ENCODE measurements at places on chromosomes 3 and 15.

DNA sequence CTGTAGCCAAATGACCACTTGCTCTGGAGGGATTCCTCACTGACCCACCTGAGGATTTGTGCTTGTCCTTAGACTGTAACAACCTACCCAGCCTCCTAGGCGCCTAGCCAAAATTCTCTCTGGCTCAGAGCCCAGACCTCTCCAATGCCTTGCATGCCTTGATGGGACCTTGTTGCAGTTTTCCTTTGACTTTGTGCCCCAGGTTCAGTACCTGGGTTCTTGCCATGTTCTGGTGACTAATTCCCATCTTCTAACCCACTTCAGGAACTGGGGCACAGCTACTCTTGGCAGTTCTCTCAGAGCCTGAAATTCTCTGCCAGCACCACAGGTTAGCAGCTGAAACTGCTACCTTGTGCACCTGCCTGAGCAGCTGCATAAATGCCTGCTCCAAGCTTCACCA is 27.0 kb upstream of the UBE3A start:
- DNase-seq: no peak

GRCh38 chr3:117272876-117273523 is 563.4 kb downstream of the TUSC7 start:
- no peak for DNase-seq

GRCh38 chr3:52120556-52121463 is 33.4 kb downstream of the POC1A start:
- DNase-seq: no peak

- no peak for DNase-seq
Measured at GRCh38 chr15:31328428-31328968, 1.9 kb downstream of the KLF13 start.

DNA sequence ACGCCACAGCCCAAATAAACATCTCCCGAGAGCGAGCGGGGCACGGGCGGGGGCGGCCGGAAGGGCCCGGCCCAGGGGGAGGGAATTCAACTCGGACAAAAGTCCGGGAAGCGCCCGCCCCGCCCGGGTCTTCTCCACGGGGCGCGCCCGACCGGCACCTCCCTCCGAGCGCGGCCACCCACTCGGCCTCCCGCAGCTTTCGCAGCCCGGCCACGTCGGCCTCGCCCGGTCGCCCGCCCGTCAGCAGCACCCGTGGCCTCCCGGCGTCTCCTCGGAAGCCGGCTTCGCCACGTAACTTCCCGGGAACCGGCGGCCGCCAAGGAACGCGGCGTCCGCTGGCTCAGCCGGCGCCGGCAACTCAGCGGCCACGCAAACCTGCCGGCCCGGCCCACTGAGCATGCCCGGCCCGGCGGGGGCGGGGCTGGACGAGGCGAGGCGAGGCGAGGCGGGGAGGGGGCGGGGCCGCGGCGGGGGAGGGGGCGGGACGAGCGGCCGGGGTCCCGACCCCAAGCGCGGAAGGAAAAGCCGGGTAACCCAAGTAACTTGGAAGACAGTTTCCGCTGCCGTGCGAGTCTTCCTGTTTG is at the start of gene TJP1:
TSS of gene TJP1 (minus strand) at position 369 of the 584 bp plus-strand sequence. CDS start 440 bp downstream, outside the sequence.
- DNase-seq: peak; percentile 92

- no peak for DNase-seq
Measured at GRCh38 chr3:21642433-21642832, 108.6 kb downstream of the ZNF385D start.

DNA sequence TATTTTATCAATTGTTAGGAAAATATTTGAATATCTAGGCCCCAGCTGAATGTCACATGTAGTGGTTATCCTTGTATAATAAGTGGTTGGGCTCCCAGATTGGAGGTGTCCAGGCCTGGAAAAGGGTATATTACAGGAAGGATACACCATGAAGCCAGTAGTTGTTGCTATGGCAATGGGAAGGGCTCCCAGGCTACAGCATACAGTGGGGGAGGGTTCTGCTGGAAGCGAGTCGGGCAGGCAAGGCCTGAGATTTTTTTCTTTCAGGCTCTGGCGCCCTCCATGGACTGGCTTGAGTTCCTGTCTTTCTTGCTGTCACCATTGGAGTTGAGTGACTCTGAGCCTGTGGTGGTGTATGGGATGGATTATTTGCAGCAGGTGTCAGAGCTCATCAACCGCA is 8.9 kb downstream of the ECE2 start:
- DNase-seq: no peak

GRCh38 chr3:128783774-128784173 is 57.8 kb downstream of the RAB7A start:
- DNase-seq: no peak

DNA sequence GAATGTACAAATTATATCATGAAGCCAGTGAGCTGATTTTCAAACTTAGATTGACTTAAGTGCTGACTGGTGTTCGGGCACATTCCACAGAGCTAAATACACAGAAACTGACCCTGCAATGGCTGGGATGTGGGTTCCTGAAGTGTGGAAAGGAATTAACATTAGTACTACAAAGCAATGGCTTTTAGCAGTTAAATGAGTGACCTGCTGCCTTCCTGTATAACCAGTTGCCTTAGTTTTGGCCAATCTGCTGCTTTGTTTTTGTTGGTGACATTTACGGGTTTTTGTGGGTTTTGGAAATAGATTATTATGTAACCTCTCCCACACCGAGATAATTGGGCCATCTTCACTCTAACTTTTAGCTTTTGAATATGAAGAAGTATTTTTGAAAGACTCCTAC is 2.4 kb upstream of the SKIC8 start:
- DNase-seq: no peak

DNA sequence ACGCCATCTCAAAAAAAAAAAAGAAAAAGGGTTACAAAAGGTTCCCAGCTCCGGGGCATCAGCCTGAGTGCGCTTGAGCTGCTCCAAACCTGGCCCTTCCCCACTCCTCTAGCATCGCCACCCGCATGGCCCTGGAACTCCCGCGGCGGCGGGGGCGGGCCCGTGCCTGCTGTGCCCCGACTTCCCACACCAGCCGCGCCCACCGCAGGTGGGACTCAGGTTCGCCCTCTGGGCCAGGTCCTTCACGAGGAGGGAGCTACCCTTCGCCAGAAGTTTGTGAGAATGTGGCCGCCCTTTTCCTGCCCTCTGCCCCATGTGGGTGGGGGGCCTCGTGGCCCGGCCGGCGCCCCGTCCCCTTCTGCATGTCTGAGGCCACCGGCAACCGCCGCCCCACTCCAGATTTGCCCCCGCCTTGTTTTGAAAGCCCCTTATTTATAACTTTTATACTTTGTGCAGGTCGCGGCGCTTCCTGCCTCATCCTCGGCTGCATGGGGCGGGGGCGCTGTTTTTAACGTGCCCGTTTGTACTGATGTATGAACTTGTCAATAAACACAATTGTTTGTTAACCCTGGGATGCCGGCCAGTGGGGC is 507 bp upstream of the JMJD7 start:
- no peak for DNase-seq

DNA sequence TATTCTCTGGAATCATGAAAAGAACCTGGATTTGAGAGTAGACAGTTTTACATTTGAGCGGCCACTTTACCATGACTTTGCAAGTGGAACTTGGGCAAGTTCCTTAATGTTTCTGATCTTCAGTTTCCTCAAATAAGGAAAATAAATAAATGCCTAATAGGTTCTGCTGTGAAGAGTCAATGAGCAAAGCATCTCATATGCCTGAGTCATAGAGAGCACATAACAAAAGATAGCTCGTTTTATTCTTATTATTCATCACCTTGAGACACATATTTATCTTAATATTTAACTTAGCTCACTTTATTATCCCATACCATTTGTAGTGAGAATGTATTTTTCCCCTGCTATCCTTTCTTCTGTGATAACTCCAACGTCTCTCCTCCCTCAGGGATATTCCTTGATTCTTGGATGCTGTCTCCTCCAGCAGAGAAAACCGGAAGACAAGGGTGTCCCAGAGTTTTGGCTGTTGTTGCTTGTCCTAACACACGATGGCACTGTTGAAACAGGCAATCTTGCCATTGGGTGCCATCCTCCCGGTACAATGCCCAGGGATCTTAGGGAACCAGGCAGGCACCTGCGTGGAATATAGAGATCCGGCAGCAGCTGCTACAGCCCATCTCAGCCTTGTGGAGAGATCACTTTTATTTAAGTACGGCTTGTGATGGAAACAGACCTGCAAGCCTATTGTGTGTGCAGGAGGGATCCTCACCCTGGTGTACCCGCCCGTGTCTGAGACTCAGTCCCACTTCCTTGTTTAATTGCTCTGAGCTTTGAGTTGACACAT is 33.3 kb upstream of the VPS33B start:
- DNase-seq: peak; percentile 57

DNA sequence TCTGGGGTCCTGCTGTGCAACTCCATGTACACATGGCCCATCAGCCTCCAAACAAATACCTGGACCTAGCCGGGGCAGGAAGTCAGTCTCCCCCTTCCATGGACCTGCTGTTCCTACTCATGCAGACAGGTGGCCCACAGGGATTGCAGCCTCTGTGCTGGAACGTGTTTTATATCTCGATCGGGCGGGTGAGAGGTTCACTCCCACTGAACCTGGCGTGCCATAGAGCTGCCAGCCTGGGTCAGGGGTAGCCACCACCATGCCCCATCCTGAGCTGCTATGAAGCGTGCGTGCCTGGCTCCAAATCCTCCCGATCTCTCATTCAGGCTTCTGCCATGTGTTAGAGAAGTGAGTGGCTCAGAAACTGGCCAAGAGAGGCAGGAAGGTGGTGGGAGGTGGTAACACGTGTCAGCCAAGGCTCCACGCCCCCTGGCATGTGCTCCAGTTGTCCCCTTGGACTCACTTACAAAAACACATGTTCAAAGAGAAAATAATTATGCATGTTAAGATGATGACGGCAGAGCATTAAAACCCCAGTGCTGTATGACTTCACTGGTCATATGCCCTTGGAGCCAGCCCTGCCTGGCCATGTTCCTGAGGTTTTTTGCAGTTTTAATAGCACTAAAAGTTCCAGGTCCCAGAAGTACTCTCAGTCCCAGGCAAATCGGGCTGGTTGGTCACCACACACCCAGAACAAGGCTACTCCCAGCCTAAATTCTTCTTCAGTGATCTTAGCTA is 30.6 kb downstream of the CTSH start:
- DNase-seq: peak; percentile 92

DNA sequence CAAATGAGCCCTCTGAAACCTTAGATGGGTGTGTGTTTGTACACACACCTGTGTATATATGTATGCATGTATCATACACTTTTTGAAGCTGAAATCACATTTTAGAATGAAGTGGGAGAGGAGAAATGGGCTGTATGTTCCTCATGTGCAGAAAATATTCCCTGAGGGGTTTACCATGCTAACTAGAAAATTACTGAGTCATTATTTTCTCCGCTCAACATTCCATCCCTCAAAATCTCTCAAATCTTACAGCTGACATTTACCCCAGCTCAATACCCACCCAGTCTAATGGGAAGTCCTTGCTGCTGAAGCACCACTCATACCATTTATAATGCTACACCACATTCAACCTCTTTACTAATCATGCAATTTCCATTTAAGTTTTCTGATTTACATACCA is 138.6 kb downstream of the P2RY1 start:
- DNase-seq: no peak

- peak; percentile 40 for DNase-seq
Measured at GRCh38 chr15:58469432-58470353, 37.9 kb downstream of the LIPC start.

DNA sequence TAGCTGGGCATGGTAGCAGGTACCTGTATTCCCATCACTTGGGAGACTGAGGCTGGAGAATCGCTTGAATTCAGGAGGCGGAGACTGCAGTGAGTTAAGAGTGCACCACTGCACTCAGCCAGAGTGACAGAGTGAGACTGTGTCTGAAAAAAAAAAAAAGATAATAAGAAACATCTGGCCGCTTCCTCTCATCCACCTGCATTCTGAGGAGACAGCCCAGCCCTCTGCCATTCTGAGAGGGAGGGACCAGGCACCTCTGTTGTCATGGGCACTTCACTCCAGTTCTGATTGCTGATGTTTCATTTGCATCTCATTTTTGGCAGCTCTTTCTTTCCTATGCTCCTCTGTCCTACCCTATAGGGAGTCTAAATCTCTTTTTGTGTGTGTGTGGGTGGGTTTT is 36.4 kb upstream of the GSK3B start:
- no peak for DNase-seq

- peak; percentile 72 for DNase-seq
Measured at GRCh38 chr3:42685891-42686820, 819 bp downstream of the KLHL40 start.

GRCh38 chr3:179148616-179149405 is 654 bp downstream of the PIK3CA start:
- peak; percentile 27 for DNase-seq

DNA sequence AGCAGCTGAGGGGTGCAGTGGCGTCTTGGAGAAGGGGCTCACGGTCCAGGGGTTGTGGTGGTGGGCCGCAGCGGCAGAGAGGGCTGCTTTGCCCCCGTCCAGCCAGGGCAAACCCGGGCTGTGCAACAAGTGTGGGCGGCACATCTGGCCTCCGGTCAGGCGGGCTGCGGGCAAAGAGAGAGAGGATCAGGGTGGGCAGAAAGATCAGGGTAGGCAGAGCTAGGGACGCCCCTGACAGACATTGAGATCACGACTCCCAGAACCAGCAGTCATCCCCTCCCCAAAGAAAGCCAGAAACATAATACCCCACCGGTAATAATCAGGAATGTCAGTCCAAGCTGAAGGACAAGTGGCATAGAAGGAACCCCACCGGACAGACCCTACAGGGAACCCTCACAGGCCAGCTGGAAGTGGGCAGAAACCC is 6.8 kb downstream of the GATA2 start:
- DNase-seq: no peak

DNA sequence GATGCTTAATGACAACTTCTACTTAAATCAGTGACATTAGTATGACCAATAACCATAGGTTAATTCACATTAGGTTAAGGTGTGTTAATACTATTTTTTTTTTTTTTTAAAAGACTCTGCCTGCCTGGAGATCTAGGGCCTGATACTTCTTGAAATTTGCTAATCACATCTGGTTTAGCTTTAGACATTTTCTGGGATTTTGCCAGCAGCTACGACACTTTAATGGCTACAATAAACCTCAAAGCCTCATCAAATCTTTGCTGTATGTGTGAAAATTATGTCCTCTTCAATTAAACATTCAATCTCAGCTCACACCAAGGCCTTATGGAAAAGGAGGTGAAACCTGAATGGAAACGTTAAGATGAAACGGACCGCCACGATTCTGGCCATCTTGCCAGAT is 167.9 kb downstream of the GREM1 start:
- DNase-seq: no peak

- DNase-seq: no peak
Measured at GRCh38 chr15:50071551-50072258, 47.3 kb downstream of the ATP8B4 start.

- no peak for DNase-seq
Measured at GRCh38 chr3:149003653-149004305, 12.4 kb downstream of the GYG1 start.

GRCh38 chr15:74405823-74406222 is 27.9 kb downstream of the SEMA7A start:
- no peak for DNase-seq

DNA sequence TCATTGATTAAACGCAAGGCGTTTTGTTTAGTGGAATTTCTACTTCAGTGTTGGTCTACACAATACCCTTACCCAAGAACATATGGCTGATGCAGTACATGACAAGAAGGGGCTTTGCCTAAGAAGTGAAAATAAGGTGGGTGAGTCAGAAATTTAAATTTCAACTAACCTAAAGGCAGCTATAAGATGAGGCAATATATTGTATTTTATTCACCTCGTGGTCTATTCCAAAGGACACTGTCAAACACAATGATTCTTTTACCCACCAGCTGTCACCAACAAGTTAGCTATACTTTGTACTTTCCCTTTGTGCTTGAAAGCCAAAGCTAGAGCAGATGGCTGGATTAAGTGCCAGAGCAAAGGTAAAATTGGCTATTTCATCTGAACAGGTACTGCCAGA is 10.9 kb upstream of the SETMAR start:
- DNase-seq: no peak

Measured in lower leg skin (tissue), 4 donors.